Activated naive CD8-positive, alpha-beta T cell treated with anti-CD3 and anti-CD28 coated beads, Interleukin-2, amount 10 ng/mL, durations not matched to agents 7 days and 5 days (primary cell): ENCODE measurements at places on chromosomes 16 and 17. TPM values are rescaled to one million over a fixed set of nuclear protein-coding genes. Genes with fewer than 3 reads are reported as not detected.

DNA sequence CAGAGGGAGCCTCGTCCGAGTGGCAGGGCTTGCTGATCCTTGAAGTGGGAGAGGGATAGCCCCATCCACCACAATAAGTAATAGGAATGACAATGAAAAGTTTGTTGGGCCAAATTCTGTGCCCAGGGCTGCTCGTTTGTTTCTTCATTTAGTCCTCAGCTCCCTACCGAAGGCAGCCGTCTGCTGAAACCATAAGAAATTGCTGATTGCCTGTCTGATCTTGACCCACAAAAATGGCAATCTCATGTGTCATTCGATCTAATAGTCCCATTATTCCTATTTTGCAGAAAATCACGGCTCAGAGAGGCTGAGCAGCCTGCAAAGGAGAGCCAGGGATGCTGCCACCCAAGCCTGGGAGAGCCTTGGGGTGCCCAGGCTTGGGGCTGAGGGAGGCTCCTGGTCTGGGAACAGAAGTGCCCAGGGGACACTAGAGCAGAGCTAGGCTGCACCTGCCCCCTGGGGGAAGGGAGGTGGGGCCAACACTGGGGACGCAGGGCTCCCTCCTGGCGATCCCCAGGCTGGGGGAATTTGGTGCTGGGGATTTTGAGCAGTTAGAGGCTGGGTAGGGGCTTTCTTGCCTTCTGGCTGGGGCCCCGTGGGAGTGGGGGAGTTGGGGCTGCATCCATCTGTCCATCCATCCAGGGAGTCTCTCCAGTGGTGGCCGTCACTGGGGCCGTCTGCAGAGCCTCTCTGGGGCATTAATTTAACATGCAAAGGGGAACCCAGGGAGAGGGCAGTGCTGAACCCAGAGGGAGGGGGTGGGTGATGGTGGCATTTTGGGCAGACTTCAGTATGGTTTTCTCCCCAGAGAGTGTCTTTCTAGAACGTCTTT lies 53.5 kb downstream of the SOCS1 start:
- DNase-seq = no peak

GRCh38 chr16:3235856-3236669 lies 1.1 kb upstream of the ZNF200 start:
- no peak for DNase-seq

GRCh38 chr17:45220079-45220478 lies 1.6 kb upstream of the FMNL1 start:
- DNase-seq = no peak

The VPS4A gene
- 38.6 TPM for total RNA-seq

- DNase-seq = no peak
Observed at GRCh38 chr16:85227084-85227945, 115.0 kb upstream of the CIBAR2 start.
